Muscle of arm (tissue), 14 donors: ENCODE measurements at places on chromosomes 7 and 10. TPM values are rescaled to one million over a fixed set of nuclear protein-coding genes. Genes with fewer than 3 reads are reported as not detected.

GRCh38 chr10:35217455-35217854 is 90.8 kb downstream of the CREM start:
- DNase-seq = no peak

- no peak for DNase-seq
Measured at GRCh38 chr10:98323221-98324164, 55.5 kb upstream of the LOXL4 start.

GRCh38 chr10:47025540-47026300 is 114.5 kb downstream of the PTPN20 start:
- DNase-seq = no peak

GRCh38 chr10:88528201-88528600 is 54.9 kb downstream of the RNLS start:
- no peak for DNase-seq

DNA sequence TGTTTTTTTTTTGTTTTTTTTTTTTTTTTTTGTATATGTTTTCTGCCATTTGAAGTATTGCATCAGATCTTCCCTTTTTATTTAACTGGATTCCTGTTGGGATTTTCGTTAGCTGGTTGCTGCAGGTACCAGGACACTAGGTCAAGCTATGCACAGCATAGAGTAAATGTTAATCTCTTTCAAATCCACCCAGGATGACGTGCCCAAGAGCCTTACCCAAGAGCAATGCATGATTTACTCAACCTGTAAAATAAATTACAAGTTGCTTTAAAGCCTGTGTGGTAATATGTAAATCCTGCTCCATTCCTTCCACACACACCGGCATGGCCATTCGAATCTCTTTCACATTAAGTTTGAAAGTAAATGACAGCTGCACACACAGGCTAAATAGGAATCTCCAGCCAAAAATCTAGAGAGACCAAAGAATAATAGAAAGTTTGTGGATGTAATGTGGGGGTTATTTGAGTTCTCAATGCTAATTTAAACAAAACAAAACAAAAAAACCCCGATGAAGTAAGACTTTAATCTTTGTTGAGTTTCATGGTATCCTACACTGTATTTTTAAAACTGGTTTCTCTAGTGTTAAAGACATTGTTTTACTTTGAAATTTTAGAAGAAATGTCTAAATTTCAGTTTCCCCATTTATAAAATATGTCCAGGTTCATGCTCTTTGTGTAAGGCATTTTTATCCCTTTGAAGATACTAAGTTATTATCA is 167.9 kb downstream of the FRMD4A start:
- DNase-seq = no peak

DNA sequence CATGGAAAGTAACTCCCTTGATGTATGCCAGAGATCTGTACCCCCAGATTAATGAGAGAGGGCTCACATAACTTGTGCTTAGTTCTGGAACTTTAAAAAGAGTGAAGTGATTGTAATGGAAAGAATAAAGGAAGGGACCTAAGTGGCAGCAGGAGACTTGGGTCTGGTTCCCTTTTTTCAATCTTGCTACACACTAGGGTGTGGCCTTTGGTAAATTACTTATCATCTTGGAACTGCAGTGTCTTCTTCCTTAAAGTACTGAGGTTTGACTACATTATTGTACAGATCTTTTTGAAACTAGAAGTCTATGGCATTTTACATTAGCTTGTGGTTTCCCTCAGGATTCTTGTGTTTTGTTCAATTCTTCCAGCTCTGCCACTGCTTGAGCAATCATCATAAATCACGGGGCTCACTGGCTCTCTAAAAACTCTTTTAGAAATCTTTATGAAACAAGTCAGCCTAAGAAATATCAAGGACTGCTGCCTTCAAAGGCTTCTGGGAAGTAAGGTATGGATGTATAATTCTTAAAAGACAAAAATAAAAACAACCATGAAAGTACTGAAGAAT is 22.5 kb upstream of the CHRM2 start:
- DNase-seq = no peak

Gene UTF1
- not detected for polyA plus RNA-seq

Gene EBF3
- not detected for polyA plus RNA-seq

Gene CFAP58
- polyA plus RNA-seq = 0.60 TPM

Gene SLC29A3
- 4.3 TPM for polyA plus RNA-seq

Gene GIMAP6
- polyA plus RNA-seq = 15.2 TPM
